Stimulated activated CD4-positive, alpha-beta T cell treated with anti-CD3 and anti-CD28 coated beads, Interleukin-1b, Interleukin-23, amount 100 ng/mL, for 1 hour (primary cell): ENCODE measurements at places on chromosomes 12 and 14.

DNA sequence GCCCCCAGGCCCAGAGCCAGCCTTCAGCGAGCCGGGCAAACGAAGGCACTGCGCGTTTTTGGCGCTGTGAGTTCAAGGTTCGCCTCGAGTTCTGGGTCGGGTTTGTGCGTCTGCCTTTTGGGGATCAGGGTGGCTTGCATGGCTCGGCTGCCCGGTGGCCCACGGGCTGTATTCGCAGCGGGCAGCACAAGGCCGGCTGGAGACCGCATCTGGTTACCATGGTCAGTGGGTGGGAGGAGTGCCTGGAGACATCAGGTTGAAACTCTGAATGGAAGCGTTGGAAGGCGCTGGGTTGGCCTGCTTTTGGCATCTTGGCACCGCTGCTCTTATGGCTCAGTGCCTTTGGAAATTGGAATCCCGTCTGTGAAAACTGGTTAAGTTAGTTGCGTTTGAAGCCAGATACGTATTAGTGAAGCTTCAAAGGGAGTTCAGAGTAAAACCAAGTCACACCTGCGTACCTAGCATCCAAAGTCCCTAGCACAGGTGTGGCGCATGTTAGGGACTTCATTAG lies 50.9 kb downstream of the SNAPC1 start:
- DNase-seq = no peak

GRCh38 chr14:25750436-25750835 lies 700.5 kb upstream of the STXBP6 start:
- no peak for DNase-seq

DNA sequence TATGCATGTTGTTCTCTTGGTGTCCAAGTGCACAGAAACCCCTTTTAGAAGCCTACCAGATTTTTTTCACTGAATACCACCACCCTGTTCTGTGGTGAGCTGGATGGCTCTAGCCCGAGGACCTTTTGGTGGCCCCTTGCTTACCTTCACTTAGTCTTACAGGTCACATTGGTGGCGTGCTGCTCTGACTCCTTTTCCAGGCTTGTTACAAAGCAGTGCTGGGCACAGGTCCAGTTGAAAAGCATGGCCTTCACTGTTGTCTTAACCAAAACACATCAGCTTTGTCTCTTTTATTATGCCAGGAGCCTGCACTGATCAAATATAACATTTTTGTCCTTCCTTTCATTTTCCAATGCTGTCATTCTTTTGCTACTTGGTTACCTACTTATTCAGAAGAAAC lies 43.6 kb upstream of the ARHGAP5 start:
- DNase-seq = no peak

DNA sequence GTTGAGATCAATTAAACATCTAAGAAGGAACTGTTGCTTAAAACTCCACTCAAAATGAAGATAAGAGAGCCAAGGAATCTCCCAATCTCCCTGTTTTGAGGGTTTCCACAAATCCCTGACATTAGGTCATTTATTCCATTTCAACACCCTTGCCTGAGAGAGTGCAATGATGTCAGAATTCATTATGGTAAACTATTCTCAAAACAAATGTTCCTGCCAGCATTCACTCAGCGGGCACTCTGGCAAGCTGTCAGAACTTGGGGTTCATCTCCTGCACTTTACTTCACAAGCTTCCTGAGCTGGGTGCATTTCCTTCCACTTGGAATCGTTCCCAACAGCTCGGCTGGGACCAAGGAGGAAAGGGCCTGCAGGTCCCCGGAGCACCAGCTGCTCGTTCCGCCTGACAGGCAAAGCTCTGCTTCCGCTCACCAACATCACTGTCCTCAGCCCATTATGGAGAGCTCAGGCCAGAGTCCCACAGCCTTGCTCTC lies 117.8 kb downstream of the TTC7B start:
- no peak for DNase-seq

GRCh38 chr14:89681086-89682018 lies 264.3 kb upstream of the FOXN3 start:
- peak; percentile 22 for DNase-seq

- no peak for DNase-seq
These were observed 305.2 kb upstream of the PDE3A start for GRCh38 chr12:20063116-20063515.

GRCh38 chr14:89607453-89607852 lies 190.4 kb upstream of the FOXN3 start:
- DNase-seq = no peak

GRCh38 chr12:117142094-117142493 lies 42.9 kb upstream of the TESC start:
- DNase-seq = no peak

GRCh38 chr14:20436363-20436755 lies 393 bp upstream of the KLHL33 start:
- no peak for DNase-seq

DNA sequence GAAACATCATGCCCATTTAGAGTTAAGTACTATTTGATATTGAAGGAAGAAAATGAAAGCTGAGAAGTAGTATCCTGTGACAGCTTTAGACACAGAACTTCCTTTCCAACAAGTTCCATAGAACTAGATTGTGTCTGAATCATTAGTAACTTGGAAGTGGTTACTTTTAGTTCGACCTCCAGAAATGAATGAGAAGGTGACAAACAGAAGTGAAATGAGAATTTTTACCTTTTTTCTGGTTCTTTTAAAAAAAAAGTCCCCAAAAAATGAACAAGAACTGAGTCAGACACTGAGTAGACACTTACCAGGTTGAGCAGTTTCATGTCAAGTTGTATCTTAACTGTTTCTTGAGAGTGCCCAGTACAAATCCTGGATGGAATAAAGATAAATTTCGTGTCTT lies 3.0 kb downstream of the ATP6V0A2 start:
- no peak for DNase-seq
